ENCODE measurements at places on chromosomes 6 and 20.
A peak's percentile ranks its signal among the peaks of the same experiment; 100 is the strongest.

GRCh38 chr6:33716379-33716778 lies 4.9 kb upstream of the UQCC2 start:
- no peak for DNase-seq

GRCh38 chr6:128883906-128884305 lies 968 bp downstream of the LAMA2 start:
- DNase-seq, result no peak

- DNase-seq, result peak; percentile 49
Observed at GRCh38 chr6:32664827-32665362, 1.6 kb downstream of the HLA-DQB1 start.

- no peak for DNase-seq
Observed at GRCh38 chr20:61887596-61888093, 178.0 kb downstream of the TAF4 start.

DNA sequence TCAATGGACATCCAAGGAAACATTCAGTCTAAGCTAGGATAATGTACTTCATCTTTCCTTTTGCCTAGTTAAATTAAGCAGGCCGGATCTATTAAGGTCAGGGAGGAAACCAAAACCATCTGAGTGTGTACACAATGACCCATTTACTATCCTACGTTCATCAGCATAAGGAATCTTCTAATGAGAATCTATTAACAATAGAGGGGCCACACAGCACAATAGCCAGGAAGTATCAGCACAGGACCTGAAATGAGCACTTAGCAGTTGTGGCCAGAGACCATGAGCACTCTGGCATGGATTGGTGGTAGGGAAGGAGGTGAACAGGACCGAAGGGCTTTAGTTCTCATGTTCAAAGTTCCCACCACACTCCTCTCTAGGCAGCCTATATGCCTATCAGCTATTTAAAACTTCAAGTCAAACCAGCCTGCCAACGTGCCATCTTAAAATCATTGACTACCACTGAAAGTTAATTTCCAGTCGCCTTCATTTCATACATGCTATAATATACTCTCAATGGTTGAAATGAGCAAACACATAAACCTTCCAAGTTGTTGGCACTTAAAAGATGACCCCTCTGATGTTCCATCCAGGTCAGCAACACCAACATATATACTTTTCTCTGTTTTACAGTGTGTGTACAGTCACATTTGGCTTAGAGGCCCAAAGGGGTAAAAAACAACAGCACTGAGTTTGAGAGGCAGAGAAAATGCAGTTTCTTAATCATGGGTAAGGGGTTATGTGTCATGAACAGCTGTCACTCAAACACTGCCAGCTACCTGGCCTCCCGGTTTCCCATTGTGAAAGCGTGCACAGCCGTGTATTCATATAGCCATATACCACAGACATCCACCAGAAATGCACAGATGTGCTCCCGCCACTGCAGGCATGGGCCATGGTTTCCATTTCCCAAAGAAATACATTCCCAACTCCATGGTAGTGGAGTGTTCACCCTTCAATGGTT lies 184.3 kb downstream of the TBXT start:
- DNase-seq, result no peak

DNA sequence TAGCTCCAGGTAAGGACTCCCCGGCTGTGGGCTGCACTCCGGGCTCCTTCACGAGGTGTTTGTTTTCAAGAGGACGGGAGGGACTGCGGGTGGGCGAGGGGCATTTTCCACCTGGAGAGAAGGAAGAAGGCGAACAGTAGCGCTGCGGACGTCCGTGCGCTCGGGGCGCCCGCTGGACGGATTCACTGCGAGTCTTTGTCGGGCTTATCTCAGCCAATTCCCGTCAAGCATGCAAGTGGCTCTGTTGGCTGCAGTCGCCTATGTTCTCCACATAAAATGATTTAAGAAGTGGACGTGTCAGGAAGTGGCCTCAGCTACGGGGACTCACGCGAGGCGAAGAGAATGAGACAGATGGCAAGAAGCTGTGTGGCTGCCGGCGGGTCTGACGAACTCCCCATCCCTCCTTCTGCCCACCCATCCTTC lies 332 bp downstream of the GRIK2 start:
- DNase-seq, result no peak

- no peak for DNase-seq
Observed at GRCh38 chr20:35329435-35330139, 37.4 kb upstream of the FAM83C start.

DNA sequence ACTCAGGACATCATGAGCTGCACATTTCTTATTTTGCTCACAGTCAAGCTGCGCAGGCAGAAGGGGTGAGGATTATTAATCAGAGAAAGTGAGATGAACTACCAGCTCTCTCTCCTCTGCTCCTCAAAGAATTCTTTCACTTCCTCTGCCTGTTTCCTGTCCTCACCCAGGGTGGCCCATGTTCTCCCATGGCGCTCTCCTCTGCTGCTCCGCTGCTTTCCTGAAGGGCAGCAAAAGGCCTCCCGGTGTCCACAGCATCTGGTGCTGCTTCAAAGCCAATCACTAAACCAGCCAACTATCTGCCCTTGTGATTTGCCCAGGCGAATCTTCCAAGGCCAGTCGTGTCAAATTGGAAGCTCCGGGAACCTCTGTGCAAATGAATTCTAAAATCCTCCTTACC lies 324.2 kb downstream of the TPBG start:
- no peak for DNase-seq

- DNase-seq, result no peak
Observed at GRCh38 chr6:20169119-20169557, 43.1 kb downstream of the MBOAT1 start.

- DNase-seq, result no peak
Observed at GRCh38 chr6:24931718-24932691, 3.8 kb downstream of the RIPOR2 start.

DNA sequence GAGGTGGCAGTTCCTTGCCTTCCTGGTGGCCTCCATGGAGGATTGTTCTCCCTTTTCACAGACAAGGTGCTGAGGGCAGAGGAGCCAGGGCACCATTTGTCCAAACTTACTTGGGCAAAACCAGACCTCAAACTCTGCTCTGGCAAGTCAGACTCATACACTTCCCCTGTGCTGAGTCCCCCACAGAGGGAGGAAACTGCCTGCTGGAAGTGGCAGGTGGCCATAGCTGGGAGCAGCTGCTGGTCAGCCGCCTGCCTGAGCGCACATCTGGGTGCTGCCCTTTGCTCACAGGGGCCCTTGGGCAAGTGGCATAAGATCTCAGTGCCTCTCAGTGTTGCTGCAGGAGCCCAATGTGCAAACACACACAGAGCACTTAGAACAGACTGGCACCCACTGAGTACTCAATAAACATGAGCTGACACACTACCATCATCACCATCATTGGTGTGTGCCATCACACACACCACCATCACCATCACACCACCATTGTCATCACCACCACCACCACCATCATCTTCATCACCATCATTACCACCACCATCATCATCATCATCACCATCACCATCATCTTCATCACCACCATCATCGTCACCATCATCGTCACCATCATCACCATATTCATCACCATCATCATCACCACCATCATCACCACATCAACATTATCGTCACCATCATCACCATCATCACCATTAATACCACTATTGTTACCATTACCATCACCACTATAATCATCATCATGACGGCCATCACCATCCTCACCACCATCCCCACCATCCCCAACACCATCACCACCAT lies 17.6 kb downstream of the NOL4L start:
- no peak for DNase-seq

- no peak for DNase-seq
Observed at GRCh38 chr6:69865126-69865525, 1.2 kb upstream of the COL19A1 start.

GRCh38 chr6:107607116-107607515 lies 117.2 kb downstream of the SOBP start:
- DNase-seq, result no peak

GRCh38 chr6:108561742-108562502 lies 1.2 kb downstream of the FOXO3 start:
- DNase-seq, result no peak
